ENCODE measurements at places on chromosomes 1 and 21.
A peak's percentile ranks its signal among the peaks of the same experiment; 100 is the strongest.

GRCh38 chr1:197915862-197916499 is 1.2 kb upstream of the LHX9 start:
- DNase-seq = peak; percentile 75

DNA sequence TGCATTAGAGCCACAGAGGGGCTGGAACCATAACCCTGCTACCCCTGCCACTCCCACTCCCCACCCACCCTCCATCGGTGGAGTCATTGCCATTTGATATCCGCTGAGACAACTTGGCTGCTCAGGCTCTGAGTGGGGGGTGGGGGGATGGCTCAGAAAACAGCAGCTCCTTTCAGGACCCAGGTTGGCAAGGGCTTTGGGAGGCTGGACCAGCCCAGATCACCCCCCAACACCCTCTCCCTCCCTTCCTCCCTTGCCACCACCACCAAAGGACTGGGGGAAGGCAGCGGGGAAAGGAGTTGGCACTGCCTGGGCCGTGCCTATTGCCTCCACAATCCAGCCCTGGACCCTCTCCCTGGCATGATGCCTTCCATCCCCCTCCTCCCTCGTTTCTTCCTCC is 1.7 kb downstream of the KCNJ10 start:
- DNase-seq = no peak

- no peak for DNase-seq
Observed at GRCh38 chr1:206563367-206564207, 48.7 kb downstream of the EIF2D start.

DNA sequence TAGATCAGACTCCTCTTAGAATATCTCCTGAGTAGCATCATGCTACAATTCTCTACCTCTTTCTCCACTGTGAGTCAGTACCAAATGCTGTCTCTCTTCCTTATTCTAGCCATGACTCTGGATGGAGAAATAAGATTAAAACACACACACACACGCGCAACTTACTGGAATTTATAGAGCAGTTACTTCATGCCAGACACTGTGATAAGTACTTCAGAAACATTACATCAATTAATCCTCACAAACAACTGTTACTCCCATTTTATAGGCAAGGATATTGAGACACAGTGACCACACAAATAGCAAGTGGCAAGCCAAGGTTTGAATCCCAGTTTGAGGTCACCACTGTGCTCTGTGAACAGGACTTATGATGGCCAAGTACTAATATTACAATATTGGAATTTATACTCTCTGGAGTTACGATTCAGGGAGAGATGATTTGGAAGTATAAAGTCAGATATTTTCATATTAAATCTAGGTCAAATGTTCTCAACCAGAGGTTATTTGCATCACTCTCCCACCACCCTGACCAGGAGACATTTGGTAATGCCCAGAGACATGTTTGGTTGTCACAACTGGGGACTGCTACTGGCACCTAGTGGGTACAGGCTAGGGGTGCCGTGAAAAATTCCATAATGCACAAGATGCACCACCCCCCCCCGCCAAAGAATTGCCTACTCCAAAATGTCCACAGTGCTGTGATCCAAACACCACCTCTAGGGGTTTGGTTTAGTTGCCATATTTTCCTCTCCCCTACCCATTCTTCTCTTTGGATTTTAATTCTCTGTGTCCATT is 221.6 kb downstream of the LTN1 start:
- DNase-seq = no peak

DNA sequence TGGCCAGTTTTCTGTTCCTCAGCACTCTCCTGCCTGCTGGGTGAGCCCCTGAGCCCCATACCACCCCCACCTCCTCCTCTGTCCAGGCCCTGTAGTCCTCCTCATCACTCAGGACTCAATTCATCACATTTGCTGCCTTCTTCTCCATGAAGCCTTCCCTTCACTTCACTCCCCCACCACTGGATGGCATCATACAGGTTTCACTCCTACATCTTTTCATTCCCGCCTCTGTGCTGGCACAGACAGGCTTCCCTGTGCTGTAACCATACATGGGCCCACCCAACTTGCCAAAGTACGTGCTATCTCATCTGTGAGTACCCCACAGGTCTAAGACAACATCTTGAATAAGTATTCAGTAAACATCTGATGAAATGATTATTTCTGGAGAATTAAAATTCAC is 56.9 kb downstream of the SLC45A1 start:
- no peak for DNase-seq

GRCh38 chr1:7300893-7301663 is 470.0 kb upstream of the VAMP3 start:
- DNase-seq = peak; percentile 68

DNA sequence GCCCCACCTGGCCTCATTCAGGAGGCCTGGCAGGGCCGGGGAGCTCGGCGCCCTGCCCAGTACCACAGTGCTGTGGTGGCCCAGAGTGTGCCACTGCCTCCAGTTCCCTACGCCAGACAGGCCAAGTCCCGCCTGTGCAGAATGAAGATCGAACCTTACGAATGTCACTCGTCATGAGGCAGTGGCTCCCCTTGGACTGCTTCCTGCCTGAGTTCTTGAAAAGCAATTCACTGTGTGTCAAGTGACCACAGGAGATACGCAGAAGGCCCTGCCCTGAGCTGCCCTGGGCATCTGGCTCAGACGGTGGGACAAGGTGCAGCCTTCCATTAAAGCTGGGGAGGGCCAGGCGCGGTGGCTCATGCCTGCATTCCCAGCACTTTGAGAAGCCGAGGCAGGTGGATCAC is 49.6 kb upstream of the LRP8 start:
- DNase-seq = no peak

DNA sequence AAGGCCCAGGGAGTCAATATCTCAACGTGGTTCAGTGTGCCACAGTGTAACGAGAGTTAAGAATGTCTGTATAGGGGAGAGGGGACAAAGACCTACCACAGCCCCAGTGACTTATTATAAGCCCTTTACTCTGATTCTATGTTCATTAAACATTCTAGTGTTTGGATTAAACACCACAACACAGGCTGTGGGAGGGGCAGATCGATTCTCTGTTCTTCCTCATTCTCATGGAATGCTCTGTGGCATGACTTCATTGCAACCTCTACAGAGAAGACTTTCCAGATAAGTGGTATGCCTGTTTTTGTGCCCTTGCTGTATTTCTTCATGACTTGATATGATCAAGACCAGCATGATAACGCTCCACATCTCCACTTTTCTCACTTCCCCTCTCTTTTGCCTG is 39.0 kb upstream of the CD5L start:
- DNase-seq = no peak

- DNase-seq = no peak
Observed at GRCh38 chr21:19322360-19322759, 918.8 kb upstream of the TMPRSS15 start.

DNA sequence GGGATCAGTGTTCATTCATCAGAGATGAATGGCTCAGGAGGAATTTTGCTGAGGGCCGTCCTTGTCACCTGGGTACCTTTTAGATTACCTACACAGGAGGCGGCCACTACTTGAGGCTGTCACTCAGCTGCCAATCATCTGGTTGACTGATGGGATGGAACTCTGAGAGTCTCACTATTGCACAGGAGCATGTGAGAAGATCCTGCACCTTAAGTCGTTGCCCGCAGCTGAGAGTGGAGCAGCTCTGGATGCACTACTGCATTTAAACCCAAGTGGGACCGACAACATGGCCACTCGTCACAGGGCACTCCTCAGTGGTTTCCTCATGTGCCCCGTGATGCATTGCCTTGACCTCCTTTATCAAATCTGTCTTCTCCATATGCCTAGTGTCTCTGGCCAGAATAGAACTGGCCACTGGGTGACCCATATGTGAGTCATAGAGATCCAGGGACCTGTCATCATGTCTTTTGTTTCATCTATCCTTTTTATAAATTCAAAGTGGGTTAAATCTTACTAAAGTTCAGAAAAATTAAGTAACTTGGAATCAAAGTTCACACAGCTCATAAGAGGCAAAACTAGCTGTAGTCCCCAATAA is 165.5 kb downstream of the ZSCAN20 start:
- DNase-seq = no peak

DNA sequence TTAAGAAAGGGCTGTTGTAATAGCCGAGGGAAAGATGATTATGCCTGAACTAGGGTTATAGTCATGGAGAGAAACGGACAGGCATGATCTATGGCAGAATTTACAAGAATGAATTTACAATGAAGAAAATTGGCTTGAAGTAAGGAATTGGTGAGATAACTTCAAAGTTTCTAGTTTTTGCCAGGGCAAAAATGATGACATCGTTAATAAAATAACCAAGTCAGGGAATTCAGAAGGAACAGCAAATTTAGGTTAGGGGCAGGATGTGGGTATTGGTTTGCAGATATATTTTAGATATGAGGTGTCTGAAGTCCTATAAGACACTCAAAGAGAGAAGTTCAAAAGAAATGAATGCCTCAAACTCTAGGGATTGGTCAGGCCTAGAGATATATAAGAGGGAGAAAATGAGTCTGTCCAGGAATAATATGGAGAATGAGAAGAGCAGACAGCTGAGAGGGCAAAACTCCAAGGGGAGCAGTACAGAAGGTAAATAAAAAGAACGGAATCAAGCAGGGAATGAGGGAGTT is 62.8 kb downstream of the IARS2 start:
- no peak for DNase-seq

DNA sequence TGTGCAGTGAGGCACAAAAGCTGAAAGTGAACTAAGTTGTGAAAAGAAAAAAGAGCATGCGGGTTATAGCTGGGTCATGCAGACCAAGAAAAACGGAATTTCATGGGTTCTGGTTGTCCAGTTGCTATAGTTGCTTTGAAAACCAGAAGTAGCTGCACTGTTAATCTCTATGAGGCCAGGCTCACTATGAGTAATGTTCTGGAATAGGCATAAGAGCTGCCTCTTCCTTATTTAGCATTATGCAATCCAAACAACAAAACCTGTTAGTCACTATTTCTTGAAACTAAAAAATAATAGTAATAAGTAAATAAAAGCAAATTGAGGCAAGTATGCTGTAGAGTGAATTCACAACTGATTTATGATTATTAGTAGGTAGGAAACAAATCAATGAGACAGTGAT is 1383.7 kb downstream of the MRPL39 start:
- DNase-seq = no peak

DNA sequence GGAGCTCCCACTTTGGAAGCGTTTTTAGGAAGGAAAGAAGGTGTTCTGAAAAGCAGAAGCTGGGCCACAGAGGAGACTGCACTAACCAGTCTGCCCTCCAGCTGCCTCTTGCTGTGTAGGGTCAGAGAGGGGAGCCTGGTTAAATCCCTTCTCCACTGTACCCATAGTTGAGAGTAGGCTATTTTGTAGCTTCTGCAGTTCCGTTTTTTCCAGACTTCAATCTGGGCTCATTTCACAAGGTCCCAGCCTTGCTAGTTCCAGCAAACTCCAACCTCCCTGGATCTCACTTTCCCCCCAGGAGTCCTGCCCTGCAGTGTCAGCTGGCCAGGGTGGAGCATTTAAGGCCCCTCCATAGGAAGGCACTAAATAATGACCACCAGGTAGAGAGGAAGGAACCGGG is 11.0 kb downstream of the TNN start:
- no peak for DNase-seq

GRCh38 chr1:169576935-169577331 is 9.3 kb downstream of the F5 start:
- no peak for DNase-seq

DNA sequence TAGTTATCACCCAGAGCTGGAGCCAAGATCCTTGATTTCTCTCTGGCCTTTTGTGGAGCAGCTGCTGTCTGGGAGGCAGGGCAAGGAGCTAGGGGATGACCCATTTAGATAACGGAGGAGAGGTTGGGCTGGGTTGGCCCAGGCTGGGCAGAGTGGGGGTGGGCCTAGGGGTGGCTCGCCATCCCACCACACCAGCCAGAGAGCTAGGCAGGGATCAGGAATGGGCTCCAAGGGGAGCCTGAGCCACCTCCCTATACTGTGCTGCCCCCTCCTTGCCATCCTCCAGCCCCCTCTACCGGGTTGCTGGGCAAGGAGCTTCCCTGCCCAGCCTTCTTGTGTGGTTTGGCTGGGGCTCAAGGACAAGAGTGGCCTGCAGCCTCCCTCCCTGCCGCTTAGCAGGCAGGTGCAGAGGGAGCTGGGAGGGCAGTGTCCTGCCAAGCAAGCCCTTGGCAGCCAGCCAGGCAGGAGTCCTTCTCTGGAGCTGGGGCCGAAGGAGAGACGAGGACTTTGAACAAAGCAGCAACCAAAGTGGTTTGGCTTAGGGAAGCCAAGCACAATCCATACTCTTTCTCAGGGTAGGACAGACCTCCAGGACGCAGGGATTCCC is 4.1 kb downstream of the NUAK2 start:
- no peak for DNase-seq

GRCh38 chr1:222617367-222617951 is 438 bp upstream of the MIA3 start:
- peak; percentile 96 for DNase-seq

DNA sequence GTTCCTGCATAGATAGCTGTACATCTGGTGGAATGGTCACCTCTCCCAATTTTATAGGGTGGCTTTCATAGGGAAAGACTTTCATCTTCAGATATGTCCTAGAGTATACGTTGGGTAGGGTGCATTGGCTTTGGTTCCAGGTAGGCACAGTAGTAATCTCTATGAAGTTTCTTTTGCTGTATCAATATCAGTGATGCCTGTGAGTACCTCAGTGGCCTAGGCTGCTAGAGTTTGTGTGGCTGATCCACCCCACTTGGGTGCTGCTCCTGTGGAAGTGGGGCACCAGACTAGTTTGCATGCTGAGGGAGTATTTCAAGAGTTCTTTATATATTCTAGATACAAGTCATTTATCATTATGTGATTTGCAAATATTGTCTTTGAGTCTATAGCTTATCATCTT is 370.5 kb upstream of the VAMP3 start:
- DNase-seq = no peak

- no peak for DNase-seq
Observed at GRCh38 chr1:34778381-34778780, 2.6 kb upstream of the GJB3 start.

GRCh38 chr21:27024301-27024700 is 57.4 kb upstream of the ADAMTS5 start:
- DNase-seq = peak; percentile 37

DNA sequence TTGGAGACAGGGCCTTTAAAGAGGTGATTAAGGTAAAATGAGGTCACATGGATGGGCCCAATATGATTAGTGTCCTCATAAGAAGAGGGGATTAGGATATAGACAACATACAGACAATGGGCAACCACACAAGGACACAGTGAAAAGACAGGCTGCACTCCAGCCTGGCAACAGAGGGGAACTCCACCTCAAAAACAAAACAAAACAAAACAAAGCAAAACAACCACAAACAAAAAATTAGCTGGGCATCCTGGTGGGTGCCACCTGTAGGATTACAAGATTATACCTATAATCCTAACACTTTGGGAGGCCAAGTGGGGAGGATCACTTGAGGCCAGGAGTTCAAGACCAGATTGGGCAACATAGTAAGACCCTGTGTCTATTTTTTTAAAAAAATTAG is 4.8 kb upstream of the MDM4 start:
- no peak for DNase-seq

- no peak for DNase-seq
Observed at GRCh38 chr1:118920124-118920717, 67.9 kb downstream of the TBX15 start.

DNA sequence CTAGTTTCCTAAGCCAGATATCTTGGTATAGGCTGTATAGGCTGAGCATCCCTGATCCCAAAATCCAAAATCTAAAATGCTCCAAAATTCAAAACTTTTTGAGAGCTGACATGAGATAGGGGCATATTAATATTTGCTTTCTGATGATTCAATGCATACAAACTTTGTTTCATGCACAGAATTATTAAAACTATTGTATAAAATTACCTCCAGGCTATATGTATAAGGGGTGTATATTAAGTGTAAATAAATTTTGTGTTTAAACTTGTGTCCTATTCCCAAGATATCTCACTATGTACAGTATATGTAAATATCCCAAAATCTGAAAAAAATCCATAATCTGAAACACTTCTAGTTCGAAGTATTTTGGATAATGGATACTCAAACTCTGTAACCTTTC is 2.6 kb downstream of the WDR64 start:
- no peak for DNase-seq

- DNase-seq = no peak
Observed at GRCh38 chr1:198497326-198498102, 43.0 kb downstream of the ATP6V1G3 start.
